ENCODE measurements at places on chromosomes 16 and 17.
A peak's percentile ranks its signal among the peaks of the same experiment; 100 is the strongest.

DNA sequence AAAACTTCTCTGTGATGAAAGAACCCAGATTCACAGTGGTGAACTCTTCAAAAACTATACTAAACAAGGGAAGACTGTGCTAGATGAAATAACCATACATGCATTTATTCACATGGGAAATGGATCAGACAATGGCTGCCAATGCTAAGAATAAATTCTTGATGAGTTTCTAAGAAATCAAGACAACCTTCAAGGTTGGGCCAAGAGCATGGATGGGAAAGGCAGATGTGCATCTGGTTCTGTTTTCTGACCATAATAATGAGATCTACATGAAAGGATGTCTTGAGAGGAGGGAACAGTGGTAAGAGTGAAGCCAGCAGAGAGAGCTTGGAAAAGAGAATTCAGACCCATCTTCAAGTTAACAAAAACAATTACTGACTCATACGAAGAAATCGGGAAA lies 31.4 kb downstream of the ANKRD11 start:
- no peak for DNase-seq

- DNase-seq: no peak
These were observed 11.4 kb upstream of the ARHGAP23 start for GRCh38 chr17:38416840-38417209.

GRCh38 chr16:27298132-27298531 lies 15.6 kb upstream of the IL4R start:
- no peak for DNase-seq

- DNase-seq: no peak
These were observed 21.5 kb downstream of the EPOP start for GRCh38 chr17:38653230-38653629.

DNA sequence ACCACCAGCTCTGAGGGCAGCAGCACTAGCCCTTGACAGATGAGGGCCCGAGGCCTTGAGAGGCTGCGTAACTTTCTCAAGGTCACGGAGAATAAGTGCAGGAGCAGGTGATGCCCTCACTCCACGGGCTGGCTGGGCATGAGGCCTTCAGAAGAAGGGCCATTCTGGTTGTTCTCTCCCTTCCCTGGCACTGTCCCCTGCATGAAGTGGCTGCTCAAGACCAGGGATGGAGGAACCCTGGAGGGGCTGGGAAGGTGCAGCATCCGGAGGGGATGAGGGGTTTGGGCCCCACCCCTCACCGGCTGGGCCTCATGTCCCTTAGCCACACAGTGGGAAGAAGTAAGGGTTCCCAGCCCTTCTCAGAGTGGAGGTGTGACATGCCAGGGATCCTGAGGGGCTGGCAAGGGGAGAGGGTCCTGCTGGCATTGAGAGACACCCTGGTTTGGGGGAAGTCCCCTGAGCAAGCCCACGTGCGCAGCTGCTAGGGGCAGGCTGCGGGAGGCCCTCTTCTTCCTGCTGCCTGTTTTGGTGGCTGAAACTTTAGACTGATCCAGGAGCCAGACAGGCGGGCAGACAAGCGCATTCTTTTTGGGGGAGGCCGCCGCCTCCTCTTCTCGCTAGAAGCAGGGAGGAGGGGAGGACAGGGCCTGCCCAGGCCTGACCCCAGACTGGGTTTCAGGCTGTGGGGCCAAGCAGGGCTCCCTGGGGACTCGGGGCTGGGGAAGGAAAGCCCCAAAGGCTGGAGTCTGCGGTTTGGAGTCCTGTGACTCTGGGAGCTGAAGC lies 74.0 kb downstream of the N4BP1 start:
- peak; percentile 88 for DNase-seq

GRCh38 chr16:23058576-23058975 lies 90.7 kb downstream of the USP31 start:
- DNase-seq: no peak

- no peak for DNase-seq
These were observed 28.6 kb downstream of the NECAB2 start for GRCh38 chr16:83996481-83997252.

GRCh38 chr16:35750701-35751104 lies 2291.3 kb downstream of the TP53TG3F start:
- no peak for DNase-seq

DNA sequence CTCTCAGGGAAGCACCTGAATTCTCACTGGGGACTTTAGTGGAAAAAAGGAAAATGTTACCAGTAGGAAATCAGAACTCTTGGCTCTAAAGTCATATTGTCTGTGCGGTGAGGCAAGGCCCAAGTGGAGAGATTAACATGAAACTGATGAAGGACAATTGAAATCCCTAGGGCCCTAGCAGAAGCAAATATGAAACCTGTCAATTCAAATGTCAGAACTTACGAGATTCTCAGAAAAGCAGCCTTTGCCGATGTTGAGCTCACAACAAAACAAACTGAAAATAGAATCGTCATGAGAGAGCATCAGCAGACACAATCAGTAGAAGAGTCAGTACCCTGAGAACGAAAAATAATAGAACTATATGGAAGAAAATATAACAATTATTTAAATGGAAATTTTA lies 108.8 kb downstream of the ELAC2 start:
- DNase-seq: no peak

GRCh38 chr17:63847525-63848249 lies 5.2 kb upstream of the SMARCD2 start:
- DNase-seq: no peak
